Gastroesophageal sphincter (tissue), 4 donors: ENCODE measurements at places on chromosomes 1 and 21.
A peak's percentile ranks its signal among the peaks of the same experiment; 100 is the strongest.

DNA sequence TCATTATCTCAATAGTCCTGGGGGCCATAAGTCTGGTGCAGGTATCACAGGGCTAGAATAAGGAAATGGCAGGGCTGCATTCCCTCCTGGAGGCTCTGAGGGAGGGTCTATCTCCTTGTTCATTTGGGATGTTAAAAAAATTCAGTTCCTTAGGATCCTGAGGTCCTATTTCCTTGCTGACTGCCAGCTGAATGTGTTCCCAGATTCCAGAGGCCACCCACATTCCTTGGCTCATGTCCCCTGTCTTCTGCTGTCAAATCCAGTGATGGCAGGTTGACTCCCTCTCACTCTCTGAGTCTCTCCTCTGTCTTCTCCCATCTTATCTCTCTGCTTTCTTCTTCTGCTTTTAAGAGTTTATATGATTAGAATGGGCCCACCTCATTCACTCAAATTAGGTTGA lies 400.6 kb downstream of the PTPRU start:
- no peak for ATAC-seq

GRCh38 chr1:77655431-77655974 lies 27.0 kb downstream of the ZZZ3 start:
- ATAC-seq: no peak

- no peak for ATAC-seq
These were observed 16.5 kb downstream of the ATP1B1 start for GRCh38 chr1:169122976-169123375.

DNA sequence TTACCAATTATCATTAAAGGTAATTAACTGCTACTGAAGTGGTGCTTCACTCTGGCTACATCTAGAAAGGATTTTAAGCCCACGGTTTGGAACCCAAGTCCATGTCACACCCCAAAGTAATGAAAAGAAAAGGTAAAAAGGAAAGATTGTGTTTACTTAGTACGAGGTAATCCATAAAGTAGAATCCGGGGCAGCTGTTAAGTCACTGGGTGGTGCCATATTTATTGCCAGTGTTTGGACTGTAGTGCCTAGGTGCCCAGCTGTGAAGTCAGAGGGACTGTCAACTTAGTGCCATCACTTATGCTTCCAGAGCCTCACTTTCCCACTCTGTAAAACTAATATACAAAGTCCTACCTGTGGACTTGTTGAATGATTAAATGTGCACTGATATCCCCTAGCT lies 52.2 kb upstream of the GRHL3 start:
- ATAC-seq: no peak

- peak; percentile 50 for ATAC-seq
These were observed 480 bp downstream of the DPYD start for GRCh38 chr1:97920276-97920831.

DNA sequence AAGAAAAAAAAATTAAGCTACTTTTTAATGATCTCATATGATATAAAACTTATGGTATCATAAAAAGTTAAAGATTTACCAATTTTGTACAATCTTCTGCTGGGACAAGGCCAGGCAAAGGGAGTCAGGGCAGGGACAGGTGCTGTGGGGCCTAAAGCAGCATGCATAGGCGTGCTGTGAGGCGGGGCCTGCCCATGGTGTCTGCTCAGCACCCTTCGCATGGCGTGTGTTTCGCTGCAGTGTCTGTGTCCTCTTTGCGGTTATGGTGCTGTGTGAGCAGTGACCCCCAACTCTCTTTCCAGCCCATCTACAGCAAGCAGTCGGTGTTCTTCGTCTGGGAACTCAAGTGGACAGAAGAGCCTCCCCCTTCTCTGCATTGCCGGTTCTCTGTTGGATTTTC lies 13.4 kb upstream of the PWP2 start:
- no peak for ATAC-seq

- ATAC-seq: no peak
These were observed 112.4 kb upstream of the VANGL1 start for GRCh38 chr1:115529216-115529897.

GRCh38 chr1:98963064-98963758 lies 41.5 kb downstream of the PLPPR5 start:
- ATAC-seq: no peak

GRCh38 chr1:218330043-218330623 lies 15.0 kb upstream of the TGFB2 start:
- no peak for ATAC-seq

GRCh38 chr1:89179343-89179742 lies 3.5 kb upstream of the GBP7 start:
- no peak for ATAC-seq

DNA sequence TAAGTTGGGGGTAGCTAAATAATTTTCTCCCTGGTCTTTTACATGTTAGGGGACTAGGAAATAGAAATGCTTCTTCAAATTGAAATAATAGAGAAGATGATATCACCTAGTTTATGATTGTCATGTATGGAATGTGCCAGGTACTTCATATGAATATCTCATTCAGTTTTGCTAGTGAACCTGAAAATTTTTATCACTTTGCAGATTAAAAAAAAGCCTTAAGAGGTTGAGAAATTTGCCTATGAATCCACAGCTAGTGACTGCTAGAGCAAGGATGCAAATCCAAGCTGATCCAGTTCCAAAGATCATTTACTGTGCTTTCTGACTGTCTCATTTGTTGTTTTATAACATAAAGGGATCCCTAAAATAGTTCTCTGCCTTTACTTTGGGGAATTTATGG lies 24.7 kb downstream of the RNF2 start:
- no peak for ATAC-seq

DNA sequence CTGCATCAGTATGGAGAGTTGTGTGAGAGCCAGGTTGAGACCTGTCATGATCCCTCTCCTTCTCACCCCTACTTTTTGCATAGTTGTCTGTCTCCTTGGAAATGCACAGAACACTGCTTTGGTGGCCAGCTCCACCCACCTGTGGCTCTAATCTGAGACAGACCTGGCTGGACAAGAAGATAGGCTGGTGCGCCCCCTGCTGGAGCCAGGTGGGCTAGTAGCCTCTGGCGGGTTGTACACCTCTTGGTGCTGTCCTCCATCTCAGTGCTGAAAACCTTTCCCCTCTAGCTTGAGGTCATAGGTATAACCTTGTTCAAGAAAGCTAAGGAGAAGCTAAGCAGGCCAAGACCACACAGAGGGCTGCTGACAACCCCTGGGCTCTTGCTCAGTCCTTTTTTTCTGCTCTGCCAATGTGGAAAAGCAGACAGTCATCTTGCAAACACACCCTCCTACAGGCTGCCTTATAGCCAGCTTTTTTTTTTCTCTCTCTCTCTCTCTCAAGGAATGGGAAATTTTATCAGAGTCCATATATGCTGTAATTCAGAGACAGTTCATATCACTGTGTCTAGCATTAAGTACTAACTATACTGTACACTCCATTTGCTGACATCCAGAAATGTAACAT lies 58.8 kb upstream of the SPATA6 start:
- ATAC-seq: no peak

DNA sequence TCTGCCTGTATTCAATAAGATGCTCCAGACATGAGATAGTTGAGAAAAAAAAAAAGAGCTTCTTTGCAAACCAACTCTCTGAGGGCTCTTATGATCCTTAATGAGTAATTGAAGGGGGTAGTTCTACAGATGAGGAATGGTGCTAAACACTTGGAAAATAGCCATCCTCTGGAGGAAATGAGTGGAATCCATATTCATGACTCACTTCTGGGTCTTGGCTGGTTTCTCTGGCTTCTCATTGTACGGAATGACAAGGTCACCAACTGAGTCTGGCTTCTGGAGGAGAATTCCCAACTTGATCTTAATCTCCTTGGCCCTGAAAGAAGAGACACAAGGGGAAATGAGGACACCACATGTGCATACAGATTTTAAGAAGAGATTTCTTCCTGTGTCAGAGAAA lies 34.7 kb downstream of the RGS5 start:
- ATAC-seq: peak; percentile 72

GRCh38 chr1:46406881-46407608 lies 12.9 kb downstream of the FAAH start:
- ATAC-seq: no peak

- peak; percentile 53 for ATAC-seq
These were observed 47.1 kb upstream of the IRF2BP2 start for GRCh38 chr1:234656944-234657654.

- ATAC-seq: no peak
These were observed 40.5 kb downstream of the TRIT1 start for GRCh38 chr1:39842836-39843235.

GRCh38 chr1:91757763-91758460 lies 128.0 kb downstream of the TGFBR3 start:
- ATAC-seq: peak; percentile 66

DNA sequence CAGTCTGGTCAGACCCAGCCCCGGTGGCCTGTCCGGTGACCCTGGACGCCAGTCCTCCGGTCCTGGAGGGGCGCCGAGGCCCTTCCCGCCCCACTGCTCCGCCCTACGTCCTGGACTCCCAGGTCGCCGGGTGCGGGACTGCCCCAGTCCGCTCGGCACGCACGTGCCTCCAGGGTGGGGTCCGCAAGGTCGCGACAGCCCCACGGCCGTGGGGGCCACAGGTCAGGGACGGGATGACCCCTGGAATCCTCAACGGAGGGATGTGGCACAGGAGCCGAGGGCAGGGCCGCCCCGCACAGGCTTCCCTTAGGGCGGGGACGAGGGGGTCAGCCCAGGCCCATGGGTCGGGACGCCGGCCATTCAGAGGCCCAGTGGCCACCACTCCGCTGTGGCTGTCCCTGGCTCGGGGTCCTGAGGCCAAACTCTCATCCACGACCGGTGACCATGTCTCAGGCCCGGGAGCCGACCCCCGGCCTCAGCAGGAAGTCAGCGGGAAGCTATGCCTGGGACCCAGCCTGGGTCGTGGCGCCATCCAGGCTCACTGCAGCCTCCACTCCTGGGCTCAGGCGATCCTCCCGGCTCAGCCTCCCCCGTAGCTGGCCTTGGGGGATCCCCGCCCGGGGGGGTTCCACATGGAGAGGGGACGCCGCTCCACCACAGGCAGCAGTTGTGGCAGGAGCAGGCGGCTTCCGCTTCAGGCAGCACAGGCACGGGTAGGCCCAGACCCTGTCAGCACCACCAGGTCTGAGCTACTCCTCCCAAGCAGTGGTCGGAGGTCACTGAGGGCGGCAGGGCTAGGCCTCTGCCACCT lies 599 bp upstream of the TMEM240 start:
- peak; percentile 39 for ATAC-seq

- no peak for ATAC-seq
These were observed 33.4 kb downstream of the MNDA start for GRCh38 chr1:158864595-158864994.

DNA sequence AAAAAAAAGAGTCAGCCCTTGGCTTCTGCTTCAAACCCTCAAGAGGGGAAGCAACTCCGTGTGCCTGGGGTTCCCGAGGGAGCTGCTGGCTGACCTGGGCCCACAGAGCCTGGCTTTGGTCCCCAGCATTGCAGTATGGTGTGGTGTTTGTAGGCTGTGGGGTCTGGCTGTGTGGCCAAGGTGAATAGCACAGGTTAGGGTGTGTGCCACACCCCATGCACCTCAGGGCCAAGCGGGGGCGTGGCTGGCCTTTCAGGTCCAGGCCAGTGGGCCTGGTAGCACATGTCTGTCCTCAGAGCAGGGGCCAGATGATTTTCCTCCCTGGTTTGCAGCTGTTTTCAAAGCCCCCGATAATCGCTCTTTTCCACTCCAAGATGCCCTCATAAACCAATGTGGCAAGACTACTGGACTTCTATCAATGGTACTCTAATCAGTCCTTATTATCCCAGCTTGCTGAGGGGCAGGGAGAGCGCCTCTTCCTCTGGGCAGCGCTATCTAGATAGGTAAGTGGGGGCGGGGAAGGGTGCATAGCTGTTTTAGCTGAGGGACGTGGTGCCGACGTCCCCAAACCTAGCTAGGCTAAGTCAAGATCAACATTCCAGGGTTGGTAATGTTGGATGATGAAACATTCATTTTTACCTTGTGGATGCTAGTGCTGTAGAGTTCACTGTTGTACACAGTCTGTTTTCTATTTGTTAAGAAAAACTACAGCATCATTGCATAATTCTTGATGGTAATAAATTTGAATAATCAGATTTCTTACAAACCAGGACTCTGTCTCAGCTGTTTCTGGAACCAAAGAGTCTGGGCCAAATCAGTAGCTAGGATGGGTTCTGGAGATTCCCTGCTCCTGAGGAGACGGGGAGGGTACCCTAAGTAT lies 26.8 kb upstream of the KDM4A start:
- no peak for ATAC-seq

GRCh38 chr1:65503427-65503826 lies 83.0 kb downstream of the LEPR start:
- ATAC-seq: no peak

DNA sequence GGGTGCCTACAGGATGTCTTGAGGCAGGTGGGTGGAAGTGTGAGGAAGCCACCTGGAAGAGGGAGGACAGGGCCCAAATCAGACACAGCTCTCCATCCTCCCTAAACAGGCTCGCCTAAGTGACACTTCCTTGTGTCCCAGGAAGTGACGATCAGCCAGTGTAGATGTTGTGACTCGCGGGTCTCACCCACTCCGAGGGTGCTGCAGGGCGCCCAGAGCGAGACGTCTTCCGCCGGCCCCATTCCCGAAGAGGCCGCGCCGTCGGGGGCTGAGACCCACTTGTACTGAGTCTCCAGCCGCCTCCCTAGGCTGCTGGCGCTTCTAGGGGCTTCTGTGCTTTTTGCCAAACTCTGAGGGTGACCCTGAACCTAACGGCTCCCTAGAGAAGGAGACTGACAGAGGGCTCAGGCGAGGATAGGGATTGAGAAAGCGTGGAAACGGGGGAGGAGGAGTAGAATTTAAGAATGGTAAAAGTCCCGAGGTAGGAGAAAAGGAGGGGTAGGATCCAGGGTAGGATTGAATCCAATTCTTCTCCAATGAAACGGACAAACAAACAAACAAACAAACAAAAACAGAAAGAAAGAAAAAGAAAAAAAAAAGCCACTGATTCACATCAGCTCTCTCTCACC lies 543 bp upstream of the MARK1 start:
- peak; percentile 48 for ATAC-seq

- ATAC-seq: peak; percentile 69
These were observed 15.5 kb downstream of the IFNGR2 start for GRCh38 chr21:33418691-33419090.

- no peak for ATAC-seq
These were observed 23.6 kb downstream of the ZNF670 start for GRCh38 chr1:247054992-247055415.

DNA sequence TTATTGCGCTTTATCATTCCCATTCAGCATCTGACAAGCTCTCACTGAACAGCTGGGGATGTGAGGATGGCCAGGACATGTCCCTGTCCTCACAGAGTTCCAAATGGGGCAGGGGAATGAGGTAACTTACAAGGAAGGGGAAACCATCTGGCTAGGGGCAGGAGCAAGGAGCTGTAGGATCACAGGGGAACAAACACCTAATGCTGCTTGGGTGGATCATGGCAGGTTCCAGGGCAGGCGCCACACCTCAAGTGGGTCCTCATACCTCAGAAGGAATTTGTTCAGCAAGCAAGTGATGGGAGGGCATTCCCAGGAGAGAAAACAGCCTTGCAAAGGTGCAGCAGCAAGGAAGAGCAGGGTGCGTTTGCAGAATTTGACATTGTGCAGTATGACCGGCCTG lies 35.1 kb upstream of the GRIK3 start:
- no peak for ATAC-seq

- no peak for ATAC-seq
These were observed 25.4 kb upstream of the SPSB1 start for GRCh38 chr1:9267352-9267686.

GRCh38 chr1:41272601-41273000 lies 30.5 kb upstream of the SCMH1 start:
- no peak for ATAC-seq

- no peak for ATAC-seq
These were observed 1036.4 kb downstream of the ADGRL2 start for GRCh38 chr1:82836973-82837680.
